T-helper 9 cell (primary cell): ENCODE measurements at places on chromosomes 12 and 14.

- DNase-seq, result no peak
Measured at GRCh38 chr14:80628547-80628946, 313.0 kb downstream of the CEP128 start.

DNA sequence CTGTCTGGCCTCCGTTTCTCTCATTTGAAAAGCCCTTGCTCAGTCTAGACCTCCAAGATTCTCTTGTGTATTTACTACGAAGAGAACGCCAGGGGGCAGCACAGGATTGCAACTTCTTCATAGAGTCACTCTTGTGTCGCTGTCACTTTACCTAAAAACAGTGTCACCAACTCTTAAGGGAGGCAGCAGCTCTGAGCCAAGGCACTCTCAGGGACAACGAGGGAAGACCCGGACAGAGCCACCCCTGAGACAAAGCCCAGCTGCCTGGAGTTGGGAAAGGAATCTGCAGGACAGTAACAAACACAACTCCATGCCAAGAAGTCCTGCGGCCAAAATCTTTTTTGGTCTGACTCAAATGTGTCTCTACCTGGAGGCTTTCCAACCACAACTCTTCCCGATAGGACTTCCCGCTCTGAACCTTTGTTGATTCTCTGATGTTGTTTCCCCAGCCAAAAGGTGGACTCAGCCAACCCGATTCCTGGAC, 9.6 kb upstream of the RPAP3 start:
- DNase-seq, result peak; percentile 73

DNA sequence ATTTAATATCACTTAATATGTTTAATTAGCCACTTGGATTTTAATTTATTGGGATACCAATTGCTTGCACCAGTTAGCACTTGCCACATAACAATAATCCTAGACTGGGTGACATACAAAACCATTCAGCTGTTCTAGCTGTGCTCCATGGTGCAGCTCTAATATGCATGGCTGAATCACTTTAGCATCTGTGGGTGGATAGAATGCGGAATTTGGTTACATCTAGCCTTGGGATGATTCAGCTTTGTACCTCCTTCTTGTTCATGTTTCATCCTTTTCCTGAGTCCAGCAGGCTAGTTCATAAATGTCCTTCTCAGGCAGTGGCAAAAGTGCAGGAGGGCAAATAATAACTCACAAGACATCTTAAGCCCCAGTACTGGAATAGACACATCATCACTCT, 1263.0 kb downstream of the LRFN5 start:
- DNase-seq, result no peak

DNA sequence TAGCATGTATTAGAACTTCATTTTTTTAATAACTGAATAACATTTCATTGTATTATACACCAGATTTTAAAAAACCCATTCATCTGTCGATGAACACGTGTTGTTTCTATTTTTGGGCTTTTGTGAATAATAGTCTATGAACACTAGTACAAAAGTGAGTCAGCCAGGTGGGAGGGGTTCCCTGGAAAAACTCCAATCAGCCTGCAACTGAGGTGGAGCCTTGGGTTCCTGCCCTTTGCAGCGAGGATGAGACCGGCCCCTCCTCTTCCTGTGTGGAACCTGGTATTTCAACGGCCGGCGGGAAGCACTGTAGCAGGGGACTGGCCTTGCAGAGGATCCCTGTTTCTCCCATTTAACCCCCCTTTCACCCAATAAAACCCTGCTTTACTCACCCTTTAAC, 56.1 kb downstream of the LMNTD1 start:
- no peak for DNase-seq
